ENCODE measurements at places on chromosomes 5 and 9.
A peak's percentile ranks its signal among the peaks of the same experiment; 100 is the strongest.

- DNase-seq, result no peak
These were observed 67.4 kb downstream of the ARRDC3 start for GRCh38 chr5:91315701-91316100.

DNA sequence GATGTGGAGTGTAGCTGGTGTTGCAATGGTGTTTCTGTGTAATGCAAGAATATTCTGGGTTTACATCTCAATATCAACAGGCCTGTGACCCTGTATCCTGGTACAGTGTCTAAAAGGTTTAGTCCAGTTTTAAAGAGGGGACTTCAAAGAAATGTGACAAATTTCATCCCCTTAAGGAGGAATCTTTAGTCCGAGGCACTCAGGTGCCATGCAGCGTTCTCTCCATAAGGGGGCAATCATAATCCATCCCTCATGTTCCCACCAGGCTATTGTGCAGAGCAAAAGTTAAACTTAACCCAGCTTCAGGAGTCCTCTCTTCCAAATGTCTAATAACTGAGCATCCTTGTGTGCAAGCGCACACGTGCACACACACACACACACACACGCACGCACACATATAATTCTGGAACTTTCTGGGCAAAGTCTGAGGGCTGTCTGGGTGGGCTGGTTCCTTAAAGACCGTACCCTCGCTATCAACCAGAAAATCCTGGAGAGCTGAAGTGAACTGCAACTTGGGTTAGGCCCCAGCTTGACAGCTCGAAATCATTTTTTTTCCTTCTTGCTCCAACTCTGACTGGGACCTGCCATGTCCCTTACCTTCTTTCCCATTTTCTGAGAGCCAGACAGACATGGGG, 46.0 kb downstream of the CRB2 start:
- DNase-seq, result no peak

DNA sequence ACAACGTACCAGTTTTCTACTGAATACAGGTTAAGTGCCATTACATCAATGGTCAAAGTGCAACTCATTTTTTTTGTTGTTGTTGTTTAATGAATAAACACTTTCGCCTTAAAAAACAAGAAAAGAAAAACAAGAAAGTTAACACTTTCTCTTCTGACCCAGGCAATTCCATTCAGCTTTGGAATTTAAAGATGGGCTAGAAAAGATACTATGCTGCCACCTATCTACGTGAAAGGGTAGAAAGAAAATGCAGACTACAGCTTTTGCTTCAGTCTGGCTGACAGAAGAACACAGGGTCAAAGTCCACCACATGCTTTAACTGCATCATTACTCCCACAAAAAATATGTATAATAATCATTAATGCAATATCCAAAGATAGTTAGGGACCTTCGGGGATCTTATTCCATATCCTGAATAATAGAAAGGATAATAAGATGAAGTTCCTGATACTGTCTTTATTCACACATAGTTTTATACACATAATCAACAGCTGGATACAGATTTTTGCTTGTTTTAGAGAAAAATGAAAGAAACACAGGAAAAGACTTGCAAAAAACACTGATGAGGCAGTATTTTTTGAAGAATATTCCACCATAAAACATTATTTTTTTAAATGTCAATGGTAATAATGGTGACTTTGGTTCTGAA, 40.4 kb downstream of the ZDHHC21 start:
- DNase-seq, result peak; percentile 8

- DNase-seq, result no peak
These were observed 387.1 kb downstream of the PDE4D start for GRCh38 chr5:59506285-59506877.

DNA sequence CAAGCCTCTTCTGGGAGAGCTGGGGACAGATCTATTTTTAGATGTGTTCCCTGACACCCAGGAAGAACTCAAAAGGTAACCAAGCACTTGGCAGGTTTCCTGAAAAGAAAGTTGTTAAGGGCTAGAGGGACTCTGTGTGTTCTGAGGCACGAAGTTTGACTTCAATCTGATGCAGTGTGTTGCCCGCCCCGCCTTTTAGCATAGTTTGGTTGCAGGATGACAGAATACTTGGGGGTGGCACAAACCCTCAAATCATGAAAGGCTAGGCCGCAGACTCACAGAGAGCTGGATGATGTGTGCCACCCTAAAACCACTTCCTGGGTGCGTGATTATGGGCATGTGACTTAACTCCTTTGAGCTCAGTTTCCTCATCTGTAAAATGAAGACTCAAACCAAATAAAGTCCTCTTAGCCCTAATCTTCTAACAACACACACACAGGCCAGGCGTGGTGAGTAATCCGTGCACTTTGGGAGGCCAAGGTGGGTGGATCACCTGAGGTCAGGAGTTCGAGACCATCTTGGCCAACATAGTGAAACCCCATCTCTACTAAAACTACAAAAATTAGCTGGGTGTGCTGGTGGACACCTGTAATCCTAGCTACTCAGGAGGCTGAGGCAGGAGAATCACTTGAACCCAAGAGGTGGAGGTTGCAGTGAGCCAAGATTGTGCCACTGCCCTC, 12.8 kb upstream of the NDFIP1 start:
- DNase-seq, result no peak

GRCh38 chr9:130122456-130122855, 49.7 kb upstream of the NCS1 start:
- no peak for DNase-seq

DNA sequence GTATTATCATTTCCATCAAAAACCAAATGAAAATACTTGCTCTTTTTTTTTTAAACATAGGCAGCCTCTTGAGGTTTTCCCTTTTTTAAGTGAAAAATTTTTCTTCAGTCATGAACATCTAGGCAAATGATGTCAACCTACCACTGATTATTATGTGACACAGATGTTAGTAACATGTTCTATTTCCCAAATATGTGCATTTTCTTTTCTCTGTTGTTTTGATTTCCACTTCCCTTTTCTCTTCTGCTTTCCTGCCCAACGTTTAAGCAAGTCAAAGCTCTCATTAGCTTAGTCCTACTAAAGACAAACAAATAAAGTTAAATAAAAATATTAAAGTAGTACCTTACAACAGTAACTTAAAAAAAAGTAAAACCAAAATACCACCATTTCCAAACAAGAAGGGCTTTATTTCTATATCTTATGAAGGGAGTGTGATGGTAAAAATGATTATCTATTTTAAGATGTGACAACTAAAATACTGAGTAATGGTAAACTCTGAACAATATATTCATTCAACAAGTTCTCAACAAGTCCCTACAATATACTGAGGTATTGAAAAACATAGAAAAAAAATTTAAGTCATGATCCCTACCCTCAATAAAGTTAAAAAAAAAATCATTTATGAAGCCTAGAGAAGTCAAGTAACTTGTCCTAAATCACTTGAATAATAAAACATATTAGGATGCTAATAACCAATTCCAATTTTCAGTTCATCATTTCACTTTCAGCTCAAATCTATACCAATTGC, 9.4 kb downstream of the SLC38A9 start:
- no peak for DNase-seq
